Renal cortex interstitium (tissue), 15 donors: ENCODE measurements at places on chromosomes 5 and 9. TPM values are rescaled to one million over a fixed set of nuclear protein-coding genes. Genes with fewer than 3 reads are reported as not detected.

DNA sequence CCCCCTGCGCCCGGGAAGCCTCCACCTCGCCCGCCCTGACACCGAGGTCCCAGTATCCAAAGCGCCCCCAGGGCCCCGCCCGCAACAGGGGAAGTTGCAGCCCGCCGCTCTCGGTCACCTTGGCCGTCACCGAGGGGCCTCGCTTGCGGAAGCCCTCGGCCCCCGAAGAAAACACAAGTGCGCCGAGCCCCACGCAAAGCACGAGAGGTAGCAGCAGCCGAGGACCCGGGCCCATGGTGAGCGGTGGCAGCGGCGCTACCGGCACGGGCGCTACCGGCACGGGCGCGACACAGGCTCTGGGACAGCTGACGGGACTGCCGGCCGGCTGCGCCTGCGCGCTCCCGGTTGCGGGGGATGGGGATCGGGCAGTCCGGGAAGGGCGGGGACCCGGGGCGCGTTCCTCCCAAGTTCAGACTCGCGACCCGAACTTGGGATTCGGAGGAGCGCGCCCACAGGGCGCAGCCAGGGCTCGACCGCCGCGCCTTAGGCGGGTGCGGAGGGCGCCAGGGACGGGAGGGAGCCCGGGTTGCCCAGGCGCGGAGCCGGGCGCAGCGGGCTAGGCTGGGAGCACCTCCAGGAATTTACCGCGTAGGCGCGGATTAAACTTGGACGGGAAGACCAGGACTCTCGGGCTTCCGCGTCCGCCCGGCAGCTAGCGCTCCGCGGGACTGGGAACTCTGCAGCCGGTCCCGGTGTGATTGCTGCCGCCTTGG lies at the start of gene PPIC:
Gene PPIC, minus strand, starts transcription at position 335 of the 713 bp plus-strand sequence. Its CDS starts 100 bp downstream, at position 235.
- DNase-seq, result peak; percentile 60

DNA sequence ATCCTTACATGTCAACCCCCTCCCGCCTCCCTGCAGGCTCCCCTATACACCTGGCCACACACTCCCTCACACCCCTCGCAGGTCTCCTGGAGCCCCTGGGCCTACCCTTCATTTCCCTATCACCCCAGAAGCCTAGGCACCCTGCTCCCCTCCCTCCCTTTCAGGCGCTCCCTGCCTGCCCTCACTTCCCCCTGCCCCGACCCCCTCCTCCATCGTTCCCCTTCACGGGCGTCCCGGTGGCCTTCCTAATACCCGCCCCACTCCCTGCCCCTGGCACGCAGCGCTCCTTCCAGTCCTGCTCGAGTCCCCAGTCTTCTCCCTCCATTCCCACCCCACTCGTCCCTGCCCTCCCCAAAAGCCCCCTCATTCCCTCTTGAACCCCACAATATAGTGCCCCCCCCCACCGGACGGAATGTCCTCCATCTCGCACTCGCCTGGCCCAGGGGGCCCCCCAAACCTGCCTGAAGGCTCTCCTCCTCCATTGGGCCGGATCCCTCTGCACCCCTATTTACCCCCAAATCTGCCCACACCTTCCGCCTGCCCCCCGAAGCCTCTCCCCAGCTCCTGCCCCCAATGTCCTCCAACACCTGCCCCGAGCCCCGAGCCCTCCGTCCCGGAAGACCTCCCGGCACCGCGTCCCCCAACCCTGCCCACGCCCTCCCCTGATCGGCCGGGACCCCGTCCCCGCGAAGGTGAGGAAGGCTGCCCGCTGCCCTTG lies 746 bp downstream of the STRBP start:
- no peak for DNase-seq

DNA sequence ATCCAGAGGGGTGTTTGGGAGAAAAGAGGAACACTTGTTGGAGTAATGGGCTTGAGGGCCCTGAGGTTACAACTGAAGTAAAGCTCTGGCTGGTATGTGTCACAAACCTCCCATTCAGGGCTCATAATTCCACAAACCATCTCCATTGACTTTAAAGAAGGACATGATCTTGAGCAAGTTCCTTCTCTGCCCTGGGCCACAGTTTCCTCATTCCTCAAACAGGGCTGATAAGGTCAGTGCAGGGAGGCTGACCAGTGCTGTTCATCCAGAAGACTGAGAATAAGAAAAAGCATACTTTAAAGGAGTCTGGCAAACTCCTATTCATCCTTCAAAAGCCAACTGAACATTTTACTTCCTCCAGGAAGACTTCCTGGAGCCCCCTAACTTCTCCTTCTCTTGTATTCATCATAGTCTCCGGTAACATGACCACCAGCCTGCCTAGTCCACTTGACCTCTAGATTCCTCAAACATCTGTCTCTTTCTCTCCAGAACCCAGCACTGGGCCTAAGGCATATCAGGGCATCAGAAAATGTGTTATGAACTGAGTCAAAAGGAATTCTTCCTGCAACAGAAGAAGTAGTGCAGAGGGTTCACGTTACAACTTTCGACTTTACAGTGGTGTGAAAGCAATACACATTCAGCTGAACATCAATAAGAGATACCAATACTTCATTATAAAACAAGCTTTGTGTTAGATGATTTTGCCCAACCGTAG lies 20.7 kb upstream of the PTPN3 start:
- no peak for DNase-seq

CDKN2A gene
- polyA plus RNA-seq, result not detected

SLC6A7 gene
- polyA plus RNA-seq, result 0.22 TPM

PDLIM7 gene
- 143 TPM for polyA plus RNA-seq
